A549 (cell line): ENCODE measurements at places on chromosomes 11 and 22.
A peak's percentile ranks its signal among the peaks of the same experiment; 100 is the strongest.

- peak; percentile 96 for DNase-seq
These were observed at the start of gene COPB1 for GRCh38 chr11:14499560-14500180. COPB1 (minus strand) TSS chr11:14499811; CDS start chr11:14498928, 883 bp downstream.

GRCh38 chr22:19503869-19504268 is 20.3 kb downstream of the CLDN5 start:
- DNase-seq = no peak

DNA sequence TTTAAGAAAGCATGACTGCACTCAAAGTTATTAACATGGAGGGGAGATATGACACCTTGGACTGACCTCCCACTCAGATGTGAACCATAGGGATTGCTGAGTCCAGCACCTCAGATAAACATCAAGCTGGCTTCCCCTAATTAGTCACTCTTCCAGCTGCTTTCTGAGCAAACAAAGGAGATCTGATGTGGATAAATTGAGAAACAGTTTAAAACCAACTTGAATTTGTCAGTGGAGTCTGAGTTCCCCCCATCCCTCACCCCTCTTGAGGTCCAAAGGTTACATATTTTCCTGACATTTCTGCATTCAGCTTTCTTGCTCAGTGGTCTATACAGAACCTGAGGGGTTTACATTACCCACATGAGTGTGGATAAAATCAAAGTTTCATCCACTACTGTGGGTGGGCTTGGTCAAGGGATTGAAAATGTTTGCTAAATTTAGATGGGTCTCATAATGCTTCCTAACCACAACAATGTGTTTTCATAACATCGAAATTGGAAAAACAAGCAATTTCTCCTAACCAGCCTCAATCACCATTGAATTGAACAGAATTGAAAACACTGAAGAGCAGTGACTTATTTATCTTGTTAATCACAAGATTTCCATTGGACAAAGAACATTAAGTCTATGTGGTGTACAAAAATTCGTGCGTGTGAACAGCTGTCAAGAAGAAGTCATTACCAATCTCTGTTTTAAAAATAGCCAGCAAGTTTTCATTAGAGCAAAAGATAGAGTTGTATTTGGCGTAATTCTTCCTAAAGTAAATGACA is 292.3 kb downstream of the METTL15 start:
- peak; percentile 4 for DNase-seq

DNA sequence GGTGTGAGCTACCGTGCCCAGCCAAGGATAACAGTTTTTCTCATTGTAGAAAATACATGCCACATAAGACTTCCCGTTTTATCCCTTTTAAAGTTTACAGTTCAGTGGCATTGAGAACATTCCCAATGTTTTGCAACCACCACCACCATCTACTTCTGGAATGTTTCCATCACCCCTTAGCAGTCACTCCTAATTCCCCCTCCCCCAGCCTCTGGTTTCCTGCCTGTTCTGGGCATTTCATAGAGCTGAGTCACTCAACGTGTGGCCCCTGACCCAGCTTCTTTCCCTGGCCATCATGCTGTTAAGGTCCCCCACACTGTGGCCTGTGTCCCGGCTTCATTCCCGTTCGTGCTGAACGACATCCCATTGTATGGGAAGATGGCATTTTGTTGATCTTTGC is 30.7 kb downstream of the FGF4 start:
- DNase-seq = no peak

- DNase-seq = no peak
These were observed 5.3 kb downstream of the OR51F2 start for GRCh38 chr11:4826425-4826824.

GRCh38 chr11:63920939-63921417 is 4.0 kb upstream of the RCOR2 start:
- no peak for DNase-seq

GRCh38 chr11:7353100-7353499 is 101.4 kb downstream of the SYT9 start:
- peak; percentile 43 for DNase-seq

DNA sequence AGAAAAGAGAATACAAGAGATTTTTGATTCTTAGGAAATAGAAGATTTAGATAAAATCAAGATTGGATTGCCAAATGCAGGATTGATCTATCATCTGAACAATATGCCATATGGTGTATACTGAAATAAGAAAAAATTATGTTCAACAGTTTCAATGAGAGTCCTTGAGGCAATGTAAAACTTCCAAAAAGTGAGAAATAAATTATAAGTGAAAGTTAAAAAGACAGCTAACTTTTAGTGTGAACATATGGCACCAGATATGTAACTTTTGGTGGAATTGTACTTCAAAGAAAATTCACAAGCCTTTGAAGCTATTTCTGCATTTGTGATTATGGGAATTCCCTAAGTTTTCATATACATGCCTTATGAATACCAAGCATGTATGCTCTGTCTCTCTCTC is 200.5 kb upstream of the ANO3 start:
- DNase-seq = no peak

- peak; percentile 49 for DNase-seq
These were observed 5.4 kb downstream of the MYO18B start for GRCh38 chr22:25747245-25747944.

DNA sequence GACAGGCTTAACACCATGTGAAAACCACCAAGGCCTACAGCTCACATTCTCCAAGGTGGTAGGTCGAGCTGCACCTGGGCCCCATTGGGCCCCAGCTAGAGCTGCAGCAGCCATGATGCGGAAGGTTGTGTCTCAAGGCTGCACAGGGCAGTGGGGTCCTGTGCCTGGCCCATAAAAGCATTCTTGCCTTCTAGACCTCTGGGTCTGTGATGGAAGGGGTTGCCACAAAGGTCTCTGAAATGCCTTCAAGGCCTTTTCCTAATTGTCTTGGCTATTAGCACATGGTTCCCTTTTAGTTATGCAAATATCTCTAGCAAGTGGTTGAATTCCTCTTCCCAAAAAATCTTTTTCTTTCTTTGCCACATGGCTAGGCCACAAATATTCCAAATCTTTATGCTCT is 52.5 kb upstream of the C11orf58 start:
- DNase-seq = no peak

GRCh38 chr11:90407350-90407749 is 184.5 kb upstream of the CHORDC1 start:
- no peak for DNase-seq

GRCh38 chr22:46734830-46735453 is 3.1 kb downstream of the CERK start:
- no peak for DNase-seq

DNA sequence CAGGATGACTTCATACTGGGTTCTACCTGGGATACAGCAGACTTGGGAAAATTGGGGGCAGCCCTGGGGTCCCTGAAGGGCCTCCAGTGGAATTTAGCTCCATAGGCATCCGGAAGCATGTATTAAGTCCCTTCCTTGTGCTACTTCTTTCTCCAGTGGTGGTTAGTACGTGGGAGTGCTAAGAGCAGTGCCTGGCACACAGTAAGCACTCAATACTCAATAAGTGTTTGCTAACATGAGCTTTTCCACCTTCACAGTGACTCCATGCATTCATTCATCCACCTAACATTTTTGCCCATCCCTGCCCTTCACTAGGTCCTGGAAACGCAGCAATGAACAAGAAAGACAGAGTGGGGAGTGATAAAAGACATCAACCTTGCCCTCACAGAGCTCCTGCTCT is 120.5 kb downstream of the MN1 start:
- no peak for DNase-seq

DNA sequence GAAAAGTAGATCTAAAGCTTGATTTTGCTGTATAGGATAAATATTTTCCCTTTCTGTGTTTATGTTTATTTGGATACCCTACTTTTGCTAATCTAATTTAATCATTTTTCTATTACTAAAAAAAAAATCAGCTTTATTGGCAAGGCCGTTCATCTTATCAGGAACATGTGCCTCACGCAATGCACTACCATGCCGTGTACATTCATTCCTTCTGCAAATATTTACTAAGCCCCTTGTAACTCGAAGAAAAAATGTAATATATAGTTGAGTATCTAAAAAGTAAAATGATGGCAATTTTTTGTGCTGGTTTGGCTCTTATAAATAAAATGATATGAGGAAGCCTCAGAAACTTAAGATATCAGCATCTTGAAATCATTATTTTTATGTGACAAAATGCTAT is 8.9 kb downstream of the UVRAG start:
- DNase-seq = no peak

- no peak for DNase-seq
These were observed 773 bp downstream of the MIAT start for GRCh38 chr22:26658161-26658560.

DNA sequence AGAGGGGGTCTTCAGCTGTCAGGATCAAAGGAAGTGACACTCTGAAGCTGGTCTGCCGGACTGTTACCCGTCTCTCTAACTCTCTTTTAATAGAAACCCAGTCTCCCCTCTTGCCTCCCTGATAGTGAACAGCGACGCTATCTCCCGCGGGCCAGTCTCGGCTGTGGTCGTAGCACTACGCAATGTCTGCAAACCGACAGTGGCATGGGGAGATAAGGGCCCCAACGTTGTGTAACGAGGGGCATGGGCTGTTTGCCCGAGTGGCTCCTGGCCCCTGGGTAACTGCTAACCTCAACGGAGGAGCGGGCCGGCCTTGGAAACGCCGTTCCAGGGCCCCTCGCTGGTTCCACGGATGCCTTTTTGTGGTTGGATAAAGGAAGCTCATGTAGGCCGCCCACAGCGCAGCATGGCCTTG is 23.3 kb downstream of the ZBTB16 start:
- no peak for DNase-seq

- DNase-seq = no peak
These were observed 37.0 kb upstream of the KIRREL3 start for GRCh38 chr11:127037596-127037995.

DNA sequence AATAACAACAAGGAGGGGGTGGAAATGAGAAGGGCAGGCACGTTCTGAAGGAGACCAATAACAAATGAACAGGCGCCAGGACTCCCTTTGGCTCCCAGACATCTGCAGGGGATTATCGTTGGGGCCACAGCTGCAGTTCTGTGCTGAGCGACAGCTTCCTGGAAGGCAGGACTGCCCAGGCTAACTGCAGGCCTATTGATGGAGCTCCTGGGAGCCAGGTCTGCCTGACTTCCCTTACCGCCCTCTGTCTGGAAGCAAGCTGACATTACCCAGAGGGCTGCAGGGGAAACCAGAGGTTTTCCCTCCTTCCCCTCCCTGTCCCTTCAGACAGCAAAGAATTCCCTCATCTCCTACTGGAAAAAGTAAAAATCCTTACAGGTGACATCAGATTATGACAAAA is 5.0 kb downstream of the DRD2 start:
- DNase-seq = no peak

DNA sequence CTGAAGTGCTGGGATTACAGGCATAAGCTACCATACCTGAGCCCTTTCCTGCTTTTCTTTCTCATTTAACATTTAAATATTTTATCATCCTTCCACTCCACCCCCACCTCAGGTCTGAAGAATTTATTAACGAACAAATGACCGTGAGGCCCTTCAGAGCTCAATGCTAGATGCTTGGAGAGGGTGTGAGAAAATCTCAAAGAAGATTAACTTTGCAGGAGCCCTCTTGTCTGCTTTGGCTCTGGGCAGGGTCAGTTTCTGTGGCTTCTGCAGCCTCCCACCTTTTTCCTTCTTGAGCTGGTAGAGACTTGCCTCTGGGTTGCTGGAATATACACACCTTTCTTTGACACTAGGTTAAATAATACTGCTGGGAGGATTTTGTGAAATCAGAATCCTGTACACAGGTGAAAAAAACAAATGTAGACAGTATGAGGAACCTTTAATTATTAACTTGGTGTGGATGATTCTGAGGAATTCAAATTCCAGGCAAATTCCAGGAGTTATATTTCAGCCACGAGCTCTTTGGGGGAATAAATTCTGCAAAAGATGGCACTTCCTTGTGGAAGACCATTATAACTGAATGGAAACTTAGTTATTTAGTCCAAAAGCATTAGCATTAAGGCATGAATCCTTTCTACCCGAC is 3.4 kb upstream of the ZBTB44 start:
- no peak for DNase-seq

DNA sequence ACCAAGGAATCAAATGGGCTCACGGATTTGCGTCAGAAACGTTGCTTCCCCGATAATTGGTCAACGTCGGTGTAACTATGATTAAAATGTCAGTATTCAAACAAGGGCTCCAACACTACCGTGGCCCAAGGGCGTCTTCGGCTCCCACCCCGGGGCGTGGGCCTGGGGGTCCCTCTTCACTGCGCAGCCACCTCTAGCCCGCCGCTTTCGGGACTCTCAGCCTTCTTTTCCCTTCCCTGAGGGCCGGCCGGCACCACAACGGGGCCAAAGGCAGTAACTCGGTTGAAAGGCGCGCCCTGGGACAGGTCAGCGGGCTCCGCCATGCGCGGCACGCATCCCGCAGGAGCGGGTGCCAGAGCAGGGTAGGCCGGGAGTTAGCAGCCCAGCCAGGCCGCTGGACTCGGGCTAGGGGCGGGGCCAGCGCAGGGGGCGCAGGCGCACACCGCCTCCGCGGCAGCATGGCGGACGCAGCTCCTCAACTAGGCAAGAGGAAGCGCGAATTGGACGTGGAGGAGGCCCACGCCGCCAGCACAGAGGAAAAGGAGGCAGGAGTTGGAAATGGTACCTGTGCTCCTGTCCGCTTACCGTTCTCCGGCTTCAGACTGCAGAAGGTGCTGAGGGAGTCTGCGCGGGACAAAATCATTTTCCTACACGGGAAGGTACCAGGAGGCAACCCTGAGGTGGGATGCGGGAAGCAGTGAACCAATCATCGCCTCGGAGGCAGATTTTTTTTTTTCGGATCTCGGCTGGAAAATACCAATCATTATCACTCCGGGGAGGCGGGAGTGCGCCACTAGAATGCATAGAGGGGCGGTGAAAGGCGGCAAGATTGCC is at the start of gene DCPS:
Gene DCPS, plus strand, starts transcription at position 438 of the 834 bp plus-strand sequence. Its CDS starts 21 bp downstream, at position 459.
- DNase-seq = peak; percentile 88

GRCh38 chr22:36385491-36386350 is 2.0 kb downstream of the MYH9 start:
- DNase-seq = no peak

GRCh38 chr11:208917-209260 is 1.4 kb downstream of the RIC8A start:
- DNase-seq = no peak

- no peak for DNase-seq
These were observed 115.6 kb downstream of the DSCAML1 start for GRCh38 chr11:117681438-117681837.

DNA sequence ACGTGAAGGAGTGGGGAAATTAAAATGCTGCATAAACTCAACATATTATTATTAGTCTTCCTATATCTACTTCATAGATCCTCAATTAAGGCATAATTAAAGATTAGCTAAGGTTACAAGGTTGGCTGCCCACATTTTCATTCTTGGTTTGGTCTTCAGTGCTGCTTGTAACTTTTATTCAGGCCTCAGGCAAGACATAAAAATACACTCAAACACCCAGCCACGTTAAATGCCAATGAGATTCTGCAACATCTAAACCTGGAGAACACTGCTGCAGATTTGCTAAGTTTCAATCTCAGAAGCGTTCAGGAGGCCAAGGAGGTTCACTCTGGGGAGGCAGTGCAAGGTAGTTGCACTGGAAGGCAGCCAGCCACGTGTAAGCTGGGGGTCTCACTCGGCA is 358.7 kb upstream of the NARS2 start:
- DNase-seq = no peak

- DNase-seq = no peak
These were observed 63.7 kb downstream of the MACROD1 start for GRCh38 chr11:64102005-64102738.
